ENCODE measurements at places on chromosomes 3 and 15.
A peak's percentile ranks its signal among the peaks of the same experiment; 100 is the strongest.

DNA sequence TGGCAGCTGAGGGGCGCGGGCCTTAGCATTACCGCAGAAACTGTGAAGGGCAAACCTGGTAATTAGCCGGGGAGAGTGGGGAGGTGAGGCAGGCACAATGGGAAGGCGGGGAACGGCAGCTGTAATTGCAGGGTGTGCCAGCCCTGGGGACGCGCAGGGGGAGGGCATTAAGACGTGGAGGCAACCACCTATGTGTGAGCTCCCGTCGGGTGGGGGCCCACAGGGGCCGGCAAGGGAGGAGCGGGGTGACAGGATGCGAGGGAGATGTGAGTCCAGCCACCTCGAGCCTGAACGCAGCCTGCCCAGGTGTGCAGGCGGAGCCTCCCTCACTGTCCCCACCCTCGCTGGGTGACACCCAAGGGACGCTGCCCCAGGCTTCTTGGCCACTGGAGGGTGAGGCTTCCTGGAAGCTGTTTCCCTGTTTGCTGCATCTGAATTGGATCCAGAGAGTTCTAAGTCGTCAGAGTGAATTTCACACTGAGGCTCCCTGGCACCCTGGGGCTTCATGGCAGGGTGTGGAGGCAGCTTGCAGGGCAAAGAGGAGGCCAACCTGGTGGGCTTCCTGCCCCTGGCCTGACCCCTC is 130.6 kb upstream of the MEF2A start:
- DNase-seq: no peak

DNA sequence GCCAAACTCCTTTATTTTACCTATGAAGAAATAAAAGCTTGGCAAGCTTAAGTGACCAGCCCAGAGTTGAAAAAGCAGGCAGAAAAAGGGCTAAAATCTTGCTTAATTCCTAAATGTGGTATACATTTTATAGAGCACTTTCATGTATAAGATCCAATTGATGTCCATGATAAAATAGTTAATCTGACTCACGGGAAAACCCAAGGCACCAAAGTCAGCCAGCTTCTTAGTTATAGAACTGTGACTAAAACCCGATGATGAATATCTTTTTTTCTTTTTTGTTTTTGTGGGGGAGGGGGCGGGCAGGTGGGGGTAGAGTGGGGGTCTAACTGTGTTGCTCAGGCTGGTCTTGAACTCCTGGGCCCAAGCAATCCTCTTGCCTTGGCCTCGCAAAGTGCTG is 71.4 kb downstream of the PEAK1 start:
- DNase-seq: no peak

- no peak for DNase-seq
Measured at GRCh38 chr3:48273594-48274211, 32.8 kb downstream of the ZNF589 start.

- no peak for DNase-seq
Measured at GRCh38 chr3:197007296-197007940, 22.2 kb downstream of the MELTF start.

GRCh38 chr15:38672273-38672672 is 107.7 kb upstream of the RASGRP1 start:
- DNase-seq: no peak

GRCh38 chr3:126208606-126209256 is 28.3 kb upstream of the ALDH1L1 start:
- DNase-seq: peak; percentile 74

- DNase-seq: peak; percentile 78
Measured at GRCh38 chr3:67526246-67526645, 128.2 kb downstream of the SUCLG2 start.

- DNase-seq: no peak
Measured at GRCh38 chr15:94379986-94380385, 148.6 kb downstream of the MCTP2 start.

- DNase-seq: no peak
Measured at GRCh38 chr15:85924088-85924487, 129.4 kb upstream of the KLHL25 start.

GRCh38 chr3:99686955-99687612 is 48.7 kb downstream of the COL8A1 start:
- no peak for DNase-seq

- DNase-seq: no peak
Measured at GRCh38 chr3:189467451-189467850, 163.7 kb upstream of the TP63 start.

GRCh38 chr3:11246663-11246970 is 25.6 kb upstream of the ATG7 start:
- DNase-seq: no peak

GRCh38 chr15:49441356-49441755 is 18.3 kb downstream of the FGF7 start:
- no peak for DNase-seq
